ENCODE measurements at places on chromosomes 12 and 14.

- DNase-seq, result no peak
Observed at GRCh38 chr12:29053567-29053966, 95.5 kb upstream of the FAR2 start.

DNA sequence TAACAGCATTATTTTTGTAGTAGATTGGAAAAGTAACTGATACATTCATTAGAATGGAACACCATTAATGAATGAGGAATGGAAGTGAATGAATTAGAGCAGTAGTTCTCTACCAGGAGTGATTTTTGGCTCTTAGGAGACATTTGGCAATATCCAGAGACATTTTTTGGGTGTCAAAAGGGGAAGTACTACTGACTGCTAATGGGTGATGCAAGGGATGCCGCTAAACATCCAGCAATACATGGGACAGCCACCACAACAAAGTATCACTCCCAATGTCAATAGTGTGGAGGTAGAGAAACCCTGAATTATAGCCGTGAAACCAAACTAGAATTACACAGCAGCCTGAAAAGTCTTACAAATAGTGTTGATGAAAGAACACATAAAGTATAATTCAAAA, 1.5 kb downstream of the CHURC1 start:
- no peak for DNase-seq

GRCh38 chr12:63151623-63152320, 771 bp upstream of the AVPR1A start:
- DNase-seq, result no peak

- no peak for DNase-seq
Observed at GRCh38 chr12:99985631-99986030, 895 bp upstream of the ANKS1B start.

GRCh38 chr14:103518422-103519042, 4.1 kb downstream of the CKB start:
- no peak for DNase-seq

GRCh38 chr14:65062096-65063075, 39.9 kb downstream of the MAX start:
- no peak for DNase-seq

GRCh38 chr12:66744956-66745383, 66.1 kb upstream of the GRIP1 start:
- DNase-seq, result no peak

DNA sequence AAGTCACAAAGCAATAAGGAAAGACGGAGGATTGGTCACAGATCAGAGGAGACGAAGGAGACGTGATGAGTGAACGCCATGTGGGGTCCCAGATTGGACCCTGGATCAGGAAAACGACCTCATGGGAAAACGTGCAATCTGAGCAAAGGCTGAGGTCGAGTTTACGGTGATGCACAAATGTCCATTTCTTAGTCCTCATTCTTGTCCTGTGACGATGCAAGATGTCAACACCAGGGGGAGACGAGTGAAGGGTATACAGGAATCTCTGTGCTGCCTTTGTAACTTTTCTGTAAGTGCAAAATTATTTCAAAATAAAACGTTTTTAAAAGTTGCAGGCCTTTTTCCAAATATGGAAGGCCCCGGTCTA, 329.8 kb downstream of the MED13L start:
- no peak for DNase-seq

DNA sequence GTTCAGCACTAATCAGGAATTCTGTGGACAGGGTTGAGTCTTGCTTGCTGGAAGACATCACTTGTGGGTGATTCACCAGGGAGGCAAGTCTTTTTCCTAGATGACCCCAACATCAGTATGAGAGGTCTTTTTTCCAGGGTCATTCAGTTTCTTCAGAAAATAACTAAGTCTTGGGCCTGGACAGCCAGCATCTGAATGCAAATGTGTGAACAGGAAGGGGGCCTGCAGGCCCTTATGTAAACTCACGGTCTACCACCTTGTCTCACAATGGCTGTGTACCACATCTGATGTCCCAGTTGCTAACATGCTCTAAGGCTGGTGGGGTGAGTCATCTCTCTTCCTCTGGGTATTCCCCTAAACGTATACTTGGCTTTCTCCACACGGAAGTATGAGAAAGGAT, 79.2 kb downstream of the HECTD4 start:
- DNase-seq, result no peak

GRCh38 chr12:9869307-9870161, at the start of gene CLEC2B:
Gene CLEC2B (minus strand): TSS chr12:9869354.
- peak; percentile 10 for DNase-seq

GRCh38 chr12:25734529-25735180, 181.6 kb upstream of the LMNTD1 start:
- DNase-seq, result no peak

- no peak for DNase-seq
Observed at GRCh38 chr12:22287101-22287500, 47.4 kb downstream of the ST8SIA1 start.

DNA sequence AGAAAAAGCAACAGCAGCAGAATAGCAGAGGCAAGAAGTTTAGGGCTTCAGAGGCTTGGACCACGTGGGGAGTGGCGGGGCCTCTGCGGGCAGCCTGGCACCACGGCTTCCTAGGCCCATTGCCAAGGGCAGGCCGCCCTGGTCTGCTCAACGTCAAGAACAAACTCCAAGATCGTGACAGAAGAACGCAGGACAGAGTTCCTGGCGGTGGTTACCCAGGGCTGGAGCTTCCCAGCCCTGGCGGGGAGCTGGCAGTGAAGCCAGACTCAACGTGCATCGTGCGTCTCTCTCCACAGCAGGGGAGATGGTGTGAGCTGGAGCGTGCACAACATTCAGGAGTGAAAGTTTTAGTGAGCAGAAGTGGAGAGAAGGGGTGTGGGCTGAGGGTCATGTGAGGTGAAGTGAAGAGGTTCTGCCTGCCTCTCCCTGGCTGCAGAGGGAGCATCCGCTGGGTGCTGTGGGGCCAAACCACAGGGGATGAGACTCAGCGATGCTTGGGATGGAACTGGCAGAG, 13.9 kb upstream of the CACNA2D4 start:
- no peak for DNase-seq

DNA sequence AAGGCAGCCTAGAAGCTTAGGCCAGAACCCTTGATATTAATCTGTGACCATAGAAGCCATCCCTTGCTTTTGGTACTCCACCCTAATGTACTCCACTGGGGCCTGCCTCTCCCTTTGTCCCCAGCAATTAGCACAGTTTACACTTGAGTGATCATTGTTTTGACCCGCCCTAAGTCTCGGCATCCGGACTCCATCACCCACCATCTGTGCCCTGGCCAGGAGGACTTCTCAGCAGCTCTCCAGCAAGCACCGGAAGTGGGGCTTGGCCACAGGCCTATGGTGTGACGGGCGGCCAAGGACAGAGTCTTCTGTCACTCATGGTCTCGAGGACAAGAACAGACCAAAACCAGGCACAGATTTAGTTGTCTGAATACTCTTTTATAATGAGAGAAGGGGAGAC, 126.5 kb upstream of the NTF3 start:
- DNase-seq, result no peak

DNA sequence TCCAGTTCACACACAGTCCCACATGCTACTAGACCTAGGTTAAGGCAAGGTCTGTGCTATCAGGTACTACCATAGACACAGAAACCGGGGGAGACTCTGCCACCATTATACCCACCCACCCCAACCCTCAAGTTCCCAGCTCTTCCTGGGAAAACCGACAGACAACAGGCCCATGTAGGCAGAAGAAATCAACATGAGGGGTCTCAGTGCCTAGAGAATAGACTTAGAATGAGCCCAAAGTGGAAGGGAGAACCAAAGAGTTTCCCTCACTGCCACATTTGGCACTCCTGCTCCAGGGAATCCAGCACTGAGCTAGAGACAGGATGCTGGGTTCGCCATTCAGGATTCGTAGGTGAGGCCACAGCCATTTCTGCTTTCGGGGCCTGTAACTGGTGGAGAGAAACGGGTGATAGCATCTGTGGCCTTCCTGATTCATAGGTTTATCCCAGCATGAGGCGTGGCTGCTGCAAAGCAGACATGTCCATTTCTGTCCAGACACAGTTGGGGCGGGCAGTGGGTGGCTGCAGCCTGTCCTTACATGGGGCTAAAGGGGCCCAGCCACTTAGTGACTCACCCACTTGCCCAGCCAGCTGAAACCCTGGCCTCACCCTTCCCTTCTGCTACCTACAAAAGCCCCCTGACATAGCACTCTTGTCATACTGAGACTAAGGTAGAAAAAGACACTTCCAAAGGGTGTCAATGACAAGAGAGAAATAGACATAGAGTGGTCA, 69.4 kb downstream of the IRF2BPL start:
- DNase-seq, result no peak

GRCh38 chr12:81572411-81572810, 186.7 kb downstream of the PPFIA2 start:
- no peak for DNase-seq

GRCh38 chr14:56731187-56731586, 79.1 kb downstream of the OTX2 start:
- DNase-seq, result no peak
